PC-3 (cell line): ENCODE measurements at places on chromosomes 2 and 18.
A peak's percentile ranks its signal among the peaks of the same experiment; 100 is the strongest.

GRCh38 chr18:78979730-78980278, at the start of gene SALL3:
Gene SALL3 (plus strand): TSS chr18:78979818. CDS start chr18:78980275, 457 bp downstream.
- no peak for DNase-seq

DNA sequence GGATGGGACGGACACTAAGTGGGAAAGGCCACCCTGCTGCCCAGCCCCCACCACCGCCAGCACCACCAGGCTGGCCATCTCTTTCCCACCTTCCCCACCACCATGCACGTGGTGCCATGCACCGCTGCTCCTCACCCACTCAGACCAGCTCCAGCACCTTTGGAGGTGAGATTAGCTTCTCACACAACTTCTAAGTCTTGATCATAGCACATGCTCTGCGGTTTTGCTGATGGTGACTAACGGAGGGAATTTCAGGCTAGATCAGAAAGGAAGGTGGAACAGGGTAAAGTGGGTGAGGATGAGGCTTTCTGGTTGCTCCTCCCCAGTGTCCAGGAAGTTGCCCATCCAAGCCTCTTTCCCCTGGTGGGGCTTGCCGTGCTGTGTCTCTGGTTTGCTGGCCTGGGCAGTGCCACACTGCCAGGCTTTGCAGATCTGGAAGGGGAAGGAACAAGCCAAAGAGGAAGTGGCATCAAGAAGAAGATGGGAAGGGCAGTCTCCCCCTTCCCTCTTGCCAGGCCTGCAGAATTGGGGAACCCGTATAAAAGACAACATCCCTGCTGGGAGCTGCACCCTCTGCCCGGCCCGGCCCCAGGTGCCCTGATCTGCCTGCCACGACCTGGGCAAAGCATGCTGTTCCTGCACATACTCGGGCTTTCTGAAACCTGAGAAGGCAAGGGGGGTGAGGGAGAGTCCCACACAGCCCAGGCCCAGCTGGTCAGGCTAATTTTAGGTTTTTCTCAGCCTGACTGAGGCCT, 44.3 kb upstream of the CAB39 start:
- no peak for DNase-seq

DNA sequence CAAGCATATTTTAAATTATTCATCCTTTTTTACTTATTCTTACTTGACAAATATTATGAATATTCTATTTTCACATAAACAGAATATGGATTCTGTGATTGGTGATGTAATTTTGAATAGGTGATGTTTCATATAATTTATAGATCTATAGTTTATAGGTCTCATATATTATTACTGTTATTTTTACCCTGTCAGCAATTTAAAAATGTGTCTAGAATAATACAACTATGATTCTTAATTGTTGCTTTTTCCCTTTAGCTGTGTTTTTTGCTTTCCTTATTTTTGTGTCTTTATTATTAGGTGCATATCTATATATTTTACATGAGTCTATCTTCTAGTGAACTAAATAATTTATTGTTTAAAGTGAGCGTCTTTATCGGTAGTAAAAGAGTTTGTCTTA, 226.7 kb upstream of the FSIP2 start:
- DNase-seq: no peak

DNA sequence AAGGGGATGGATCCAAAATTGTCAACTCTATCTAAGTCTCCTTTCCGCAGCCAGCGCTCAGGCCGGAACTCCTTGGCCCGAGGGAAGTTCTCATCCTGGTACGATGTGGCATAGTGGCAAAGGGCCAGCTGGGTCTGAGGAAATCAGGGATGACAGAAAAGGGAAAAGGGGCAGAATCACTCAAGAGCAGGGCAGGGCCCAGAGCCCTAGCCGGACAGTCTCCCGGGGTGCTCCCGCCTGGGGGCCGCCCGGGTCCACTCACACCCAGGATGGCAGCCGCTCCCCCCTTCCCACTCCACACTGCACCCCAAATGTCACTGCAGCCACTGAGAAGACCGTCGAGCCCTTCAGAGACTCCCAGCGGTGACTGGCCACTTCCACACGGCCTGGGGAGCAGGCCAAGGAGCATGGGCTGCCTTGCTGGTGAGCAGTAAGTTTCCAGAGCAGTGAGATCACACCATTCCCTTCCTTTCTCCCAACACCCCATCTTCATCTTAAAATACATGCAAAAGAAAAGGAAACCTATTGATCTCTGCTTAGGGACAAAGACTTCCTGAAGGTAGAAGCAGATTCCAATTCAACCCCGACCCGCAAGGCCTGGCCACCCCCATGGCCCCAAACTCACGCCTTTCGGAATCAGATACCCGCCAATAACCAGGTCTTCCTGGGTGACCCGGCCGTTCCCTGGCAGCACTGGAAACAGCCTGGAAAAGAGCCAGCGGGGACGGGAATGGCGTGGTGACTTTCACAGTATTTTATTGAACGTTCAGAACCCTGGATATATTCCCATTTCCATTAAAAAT, 26.7 kb downstream of the CYP27C1 start:
- DNase-seq: no peak

DNA sequence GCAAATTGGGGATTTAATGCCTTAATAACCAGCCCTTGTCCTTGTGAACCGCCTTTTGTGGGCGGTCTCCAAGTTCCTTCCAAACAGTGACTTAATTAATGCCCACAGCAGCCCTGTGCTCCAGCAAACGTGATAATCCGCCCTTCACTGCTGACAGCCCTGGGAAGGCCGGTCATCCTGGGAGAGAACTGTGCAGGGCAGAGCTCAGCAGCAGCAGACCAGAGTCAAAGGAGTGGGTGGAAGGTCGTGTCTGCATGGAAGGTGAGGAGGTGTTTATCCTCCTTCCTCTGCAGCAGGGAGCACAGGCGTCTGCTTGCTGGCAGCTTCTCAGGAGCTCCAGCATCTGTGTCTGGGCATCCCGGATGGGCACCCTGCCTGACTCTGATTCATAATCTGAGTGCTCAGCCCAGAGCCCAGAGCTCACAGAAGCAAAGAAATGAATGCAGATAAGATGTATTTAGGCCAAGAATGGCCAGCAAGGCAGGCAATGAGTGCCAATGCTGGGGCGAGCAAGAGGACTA, 270.0 kb upstream of the PXDN start:
- DNase-seq: no peak

GRCh38 chr18:54330768-54331548, 26.7 kb downstream of the STARD6 start:
- DNase-seq: peak; percentile 20

GRCh38 chr2:181910028-181910831, 18.7 kb downstream of the ITPRID2 start:
- no peak for DNase-seq

DNA sequence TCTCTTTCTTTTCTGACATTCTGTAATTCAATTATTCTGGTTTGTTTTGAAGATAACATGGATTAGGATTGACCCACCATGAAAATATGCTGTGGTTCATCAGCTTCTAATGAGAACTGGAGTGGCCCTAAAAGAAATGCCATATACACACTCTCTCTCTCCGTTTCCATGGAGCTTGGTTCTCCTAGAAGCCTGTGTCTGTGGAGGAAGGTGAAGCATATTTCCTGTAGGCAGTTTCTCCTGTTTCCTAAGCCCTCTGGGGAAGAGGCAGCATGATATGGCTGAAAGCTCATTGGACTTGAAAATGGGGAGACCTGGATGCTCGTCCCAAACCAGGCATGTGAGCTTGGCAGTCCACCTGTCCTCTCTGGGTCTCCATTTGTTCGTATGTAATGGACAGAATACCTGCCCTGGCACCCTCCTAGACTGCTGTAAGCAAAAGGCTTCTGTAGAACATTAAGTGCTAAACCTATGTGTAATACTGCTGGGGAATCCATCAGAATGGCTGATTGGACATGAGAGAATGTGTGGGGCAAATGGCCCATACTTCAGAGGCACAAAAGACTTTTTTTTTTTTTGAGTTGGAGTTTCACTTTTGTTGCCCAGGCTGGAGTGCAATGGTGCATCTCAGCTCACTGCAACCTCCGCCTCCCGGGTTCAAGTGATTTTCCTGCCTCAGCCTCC, 75.3 kb upstream of the PPP1CB start:
- no peak for DNase-seq

- DNase-seq: no peak
These were observed 29.4 kb upstream of the SNED1 start for GRCh38 chr2:240968731-240969624.

DNA sequence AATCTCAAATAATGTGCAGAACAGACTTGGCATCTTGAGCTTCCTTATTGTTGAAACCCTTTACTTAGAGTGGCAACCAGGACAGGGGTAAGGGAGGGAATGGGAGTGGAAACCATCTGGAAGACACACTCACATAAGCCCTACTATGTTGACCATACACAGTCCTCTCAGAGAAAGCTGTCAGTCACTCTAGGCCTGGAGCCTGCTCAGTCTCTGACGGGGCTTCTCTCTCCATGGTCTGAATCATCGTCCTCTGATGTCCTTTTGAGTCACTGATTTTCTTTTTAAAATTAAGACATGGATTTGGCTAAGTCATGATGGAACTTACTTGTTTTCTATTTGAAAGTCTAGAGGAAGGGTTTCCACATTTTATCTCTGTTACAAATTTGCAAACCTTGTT, 74.0 kb downstream of the MYO1B start:
- peak; percentile 77 for DNase-seq

GRCh38 chr18:55318951-55319441, 269.0 kb downstream of the TCF4 start:
- DNase-seq: no peak
